ENCODE measurements at places on chromosomes 5 and 9. TPM values are rescaled to one million over a fixed set of nuclear protein-coding genes. Genes with fewer than 3 reads are reported as not detected.

- H3K36me3 ChIP-seq: peaks cover 4% of the 10 kb centered on the region
- H3K27me3 ChIP-seq: no peaks in the 10 kb centered on the region
- H3K27ac ChIP-seq: no peak overlapping the region
- no peak overlapping the region for H3K4me3 ChIP-seq
- DNase-seq: no peak
- H3K4me1 ChIP-seq: no peaks in the 10 kb centered on the region
Measured at GRCh38 chr5:9062873-9063272, 483.0 kb downstream of the SEMA5A start.

- DNase-seq: no peak
- H3K27me3 ChIP-seq: no peaks in the 10 kb centered on the region
- no peaks in the 10 kb centered on the region for H3K4me1 ChIP-seq
Measured at GRCh38 chr9:134698587-134699342, 57.2 kb downstream of the COL5A1 start.

- no peaks in the 10 kb centered on the region for H3K27me3 ChIP-seq
- no peaks in the 10 kb centered on the region for H3K4me1 ChIP-seq
- H3K27ac ChIP-seq: no peak overlapping the region
- no peaks in the 10 kb centered on the region for H3K36me3 ChIP-seq
Measured at GRCh38 chr5:65327582-65327981, 154.1 kb downstream of the ADAMTS6 start.

DNA sequence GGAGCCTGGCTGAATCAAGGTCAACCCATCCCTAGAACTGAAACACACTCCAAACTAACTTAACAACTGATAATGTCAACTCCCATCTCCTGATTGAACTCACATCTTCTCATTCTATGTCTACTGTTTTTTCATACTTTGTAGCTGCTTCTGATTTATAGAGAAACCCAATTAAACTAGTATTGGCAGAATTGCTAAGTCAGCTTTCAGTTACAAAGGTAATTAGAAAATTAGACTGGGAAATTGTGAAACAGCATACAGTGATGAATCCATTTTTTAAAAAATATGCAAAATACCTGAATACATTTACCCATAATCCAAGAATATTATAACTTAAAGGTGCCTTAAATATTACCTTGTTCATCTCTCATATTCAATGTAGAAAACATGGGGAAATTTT, 535.2 kb upstream of the CLINT1 start:
- no peaks in the 10 kb centered on the region for H3K4me1 ChIP-seq
- H3K36me3 ChIP-seq: no peaks in the 10 kb centered on the region
- no peak overlapping the region for H3K4me3 ChIP-seq

TOMM5 gene
- 136 TPM for total RNA-seq
